Hepatocyte (in vitro differentiated cells): ENCODE measurements at places on chromosomes 11 and 22.
A peak's percentile ranks its signal among the peaks of the same experiment; 100 is the strongest.

DNA sequence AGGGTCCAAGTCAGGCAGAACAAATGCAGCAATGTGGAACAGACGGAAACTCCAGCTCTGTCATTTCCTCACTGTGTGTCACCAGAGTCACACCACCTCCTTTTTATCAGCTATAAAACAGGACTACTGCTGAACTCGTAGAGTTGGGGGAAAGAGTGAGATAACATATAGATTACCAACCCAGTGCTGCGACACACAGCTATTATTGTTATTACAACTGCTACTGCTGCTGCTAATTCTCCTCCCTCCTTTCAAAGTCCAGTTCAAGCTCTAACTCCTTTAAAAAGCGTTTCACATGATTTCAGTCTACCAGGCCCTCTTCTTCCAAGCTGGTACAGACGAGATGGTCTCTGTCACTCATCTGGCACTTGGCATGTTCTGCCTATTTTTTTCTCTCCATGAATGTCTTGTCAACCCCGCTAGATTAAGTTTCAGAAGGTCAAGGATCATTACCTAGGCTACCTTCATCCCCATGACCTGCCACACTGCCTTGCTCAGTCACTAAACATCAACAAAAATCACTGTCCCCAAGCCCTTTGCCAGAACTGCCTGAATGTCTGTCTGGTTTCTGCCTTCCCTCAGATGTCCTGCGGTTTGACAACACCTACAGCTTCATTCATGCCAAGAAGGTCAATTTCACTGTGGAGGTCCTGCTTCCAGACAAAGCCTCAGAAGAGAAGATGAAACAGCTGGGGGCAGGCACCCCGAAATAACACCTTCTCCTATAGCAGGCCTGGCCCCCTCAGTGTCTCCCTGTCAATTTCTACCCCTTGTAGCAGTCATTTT, 3.7 kb upstream of the MTFP1 start:
- DNase-seq = peak; percentile 70

DNA sequence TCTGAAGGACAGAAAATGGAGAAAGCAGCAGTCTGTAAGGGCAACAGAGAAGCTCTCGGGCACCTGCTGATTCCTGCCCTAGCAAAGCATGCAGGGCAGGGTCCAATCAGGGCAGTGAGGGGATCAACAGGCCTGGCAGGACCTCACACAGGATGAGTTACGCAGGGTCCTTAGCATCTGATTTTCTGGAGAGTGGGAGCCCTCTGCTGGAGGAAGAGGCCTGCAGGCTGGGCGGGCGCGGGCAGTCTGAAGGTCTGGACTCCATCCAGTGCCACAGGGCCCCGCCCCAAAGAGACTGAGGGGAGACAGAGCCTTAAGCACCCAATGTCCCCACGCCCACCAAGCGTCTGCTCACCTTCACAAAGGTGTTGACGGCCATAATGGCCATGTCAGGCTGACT, 28.9 kb downstream of the AP1B1 start:
- DNase-seq = peak; percentile 75

- DNase-seq = no peak
These were observed 59.3 kb downstream of the EHF start for GRCh38 chr11:34680206-34680605.

- DNase-seq = no peak
These were observed 265.8 kb downstream of the TTC28 start for GRCh38 chr22:28413612-28414399.

DNA sequence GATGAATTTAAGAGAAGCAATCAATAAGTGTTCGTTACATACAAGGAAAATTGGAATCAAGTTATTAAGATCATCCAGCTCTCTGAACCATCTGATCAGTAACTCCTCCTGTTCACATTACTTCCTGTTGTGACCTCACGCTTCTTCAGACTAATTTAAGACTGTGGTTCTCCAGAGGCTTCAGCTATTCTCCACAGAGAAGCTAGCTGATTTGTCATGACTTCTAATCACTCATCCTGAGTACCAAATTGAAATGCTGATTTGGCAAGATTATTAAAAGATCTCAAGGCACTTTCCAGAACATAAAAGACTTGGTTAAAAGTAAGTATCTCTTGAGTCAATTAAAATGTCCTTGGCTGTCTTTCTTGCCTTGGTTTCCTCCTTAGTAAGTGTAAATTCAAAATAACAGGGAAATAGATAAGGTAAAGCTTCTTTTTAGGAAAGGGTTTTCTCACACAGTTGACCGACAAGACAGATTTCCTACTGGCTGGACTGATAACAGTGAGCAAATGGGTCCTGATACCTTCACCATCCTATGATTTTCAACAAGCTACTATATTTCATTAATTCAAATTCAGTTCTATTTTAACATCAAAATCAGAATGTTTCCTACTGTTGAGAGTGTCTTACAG, 38.5 kb downstream of the GAB2 start:
- DNase-seq = no peak

DNA sequence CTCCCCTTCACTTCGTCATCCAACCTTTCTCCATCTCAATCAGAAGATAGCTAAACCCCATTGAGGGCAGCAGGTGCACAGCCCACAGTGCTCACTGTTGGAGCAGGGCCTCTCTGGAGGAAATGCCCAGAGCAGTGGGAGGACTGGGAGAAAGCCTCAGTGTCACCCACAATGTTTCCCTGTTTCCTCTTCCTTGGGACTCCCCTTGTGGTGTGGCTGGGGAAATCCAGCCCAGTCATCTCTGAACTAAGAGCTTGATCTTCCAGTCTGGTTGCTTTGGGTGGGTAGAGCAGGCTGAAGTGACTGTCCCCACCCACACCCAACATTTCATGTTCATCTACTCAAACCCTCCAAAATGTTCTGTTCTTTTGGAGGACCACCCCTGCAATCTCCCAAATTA, 29.8 kb upstream of the EED start:
- DNase-seq = no peak

DNA sequence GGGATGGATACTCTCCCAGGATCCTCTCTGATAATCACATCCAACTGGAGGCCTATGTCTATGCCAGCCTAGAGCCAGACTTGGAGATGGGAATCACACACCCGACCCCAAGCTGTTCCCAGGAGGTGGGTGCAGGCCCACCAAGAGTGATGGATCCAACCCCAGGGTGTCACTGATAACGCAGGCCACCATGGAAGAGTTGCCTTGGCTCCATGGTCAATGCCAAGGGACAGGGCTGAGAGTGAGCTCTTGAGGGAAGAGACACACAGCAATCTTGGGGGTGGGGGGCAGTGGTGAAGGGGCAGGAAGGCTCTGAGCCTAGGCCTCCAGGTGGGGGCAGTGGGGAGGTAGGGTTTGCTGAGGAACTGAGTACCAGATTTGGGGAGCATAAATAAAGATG, 16.9 kb downstream of the TUB start:
- DNase-seq = no peak

DNA sequence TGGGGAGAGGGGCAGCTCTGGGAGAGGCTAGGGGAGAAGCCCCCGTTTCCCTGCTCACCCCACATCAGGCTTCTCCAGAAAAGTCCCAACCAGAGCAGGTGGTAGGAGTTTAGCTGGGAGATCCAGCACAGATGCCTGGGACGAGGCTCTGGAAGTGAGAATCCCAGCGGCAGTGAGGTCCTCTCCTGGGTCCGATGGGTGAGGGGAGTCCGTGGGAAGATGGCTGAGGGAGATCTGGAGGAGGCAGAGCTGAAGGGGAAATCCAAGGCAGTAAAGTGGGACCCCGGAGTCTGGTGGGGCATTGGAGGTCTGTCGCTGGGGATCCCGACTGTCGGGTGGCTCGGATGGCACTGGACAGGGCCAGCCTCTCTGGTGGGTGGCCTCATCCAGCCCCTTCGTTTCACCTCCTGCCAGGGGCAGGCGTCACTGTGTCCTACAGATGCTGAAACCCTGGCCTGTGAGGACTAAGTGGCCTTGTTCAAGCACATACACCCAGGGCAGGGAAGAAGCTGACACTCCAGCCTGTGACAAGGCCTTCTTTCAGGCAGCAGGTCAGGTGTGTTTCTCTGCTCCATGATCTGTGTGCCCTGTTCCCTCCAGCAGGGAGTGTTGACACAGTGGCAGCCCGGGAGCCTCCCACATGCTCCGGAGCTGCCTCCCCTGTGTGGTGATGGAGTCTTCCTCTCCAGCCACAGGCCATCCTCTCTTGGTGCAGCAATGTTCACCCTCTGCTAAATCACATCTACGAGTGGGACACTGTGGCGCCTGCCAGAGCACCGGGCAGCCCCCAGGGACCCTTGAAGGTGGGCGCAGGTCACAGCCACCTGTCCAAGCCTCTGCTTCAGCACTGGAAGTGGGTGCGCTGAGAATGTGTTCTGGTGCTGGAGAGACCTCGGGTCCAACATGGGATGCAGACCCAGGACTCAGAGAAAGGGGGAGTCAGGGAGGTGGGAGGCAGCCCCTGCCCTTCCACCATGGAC, 850.8 kb downstream of the BRD1 start:
- no peak for DNase-seq

DNA sequence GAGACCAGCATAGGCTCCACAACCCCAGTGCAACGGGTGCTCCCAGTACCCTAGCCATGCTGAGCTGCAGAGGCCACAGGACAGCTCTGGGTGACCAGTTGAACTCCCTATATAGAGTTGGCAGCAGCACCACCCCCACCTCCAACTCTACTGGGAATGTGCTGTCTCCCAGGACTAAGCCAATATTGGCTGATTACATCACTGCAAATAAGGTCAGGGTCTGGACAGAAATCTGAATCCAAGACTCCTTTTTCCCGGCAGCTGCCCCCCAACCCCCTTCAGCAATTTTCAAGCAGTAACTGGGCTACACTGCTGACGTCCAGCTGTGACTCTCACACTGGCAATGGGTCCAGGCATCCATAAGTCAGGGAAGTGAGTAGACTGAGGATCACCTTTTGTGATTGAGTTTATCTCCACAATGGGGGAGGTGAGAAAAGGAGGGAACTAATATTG, at the start of gene HPX:
TSS of gene HPX (minus strand) at position 82 of the 453 bp plus-strand sequence. CDS start at position 58, 24 bp downstream.
- no peak for DNase-seq

- no peak for DNase-seq
These were observed 5.3 kb upstream of the TYMP start for GRCh38 chr22:50535113-50535512.

DNA sequence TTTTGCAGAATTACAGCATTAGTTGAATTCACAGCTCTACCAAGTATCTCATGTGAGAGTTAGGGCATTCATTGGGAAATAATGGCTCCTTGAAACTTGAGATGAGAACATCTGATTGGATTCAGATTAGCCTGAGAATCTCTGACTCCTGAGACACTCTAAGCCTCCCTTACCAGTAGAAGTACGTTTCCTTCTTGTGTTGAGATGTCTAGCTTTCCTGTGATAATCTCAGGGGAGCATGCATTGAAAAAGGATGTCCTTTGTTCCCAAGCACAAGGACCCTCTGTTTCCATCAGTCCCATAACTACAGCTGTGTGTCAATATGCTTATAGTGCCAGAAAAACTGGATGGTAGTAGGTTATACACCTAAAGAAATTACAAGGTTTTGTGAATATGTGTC, 35.2 kb upstream of the RDX start:
- DNase-seq = no peak

GRCh38 chr11:23554002-23554401, 693.7 kb upstream of the CCDC179 start:
- DNase-seq = no peak

- DNase-seq = no peak
These were observed 23.1 kb upstream of the RPS3 start for GRCh38 chr11:75376175-75376574.

DNA sequence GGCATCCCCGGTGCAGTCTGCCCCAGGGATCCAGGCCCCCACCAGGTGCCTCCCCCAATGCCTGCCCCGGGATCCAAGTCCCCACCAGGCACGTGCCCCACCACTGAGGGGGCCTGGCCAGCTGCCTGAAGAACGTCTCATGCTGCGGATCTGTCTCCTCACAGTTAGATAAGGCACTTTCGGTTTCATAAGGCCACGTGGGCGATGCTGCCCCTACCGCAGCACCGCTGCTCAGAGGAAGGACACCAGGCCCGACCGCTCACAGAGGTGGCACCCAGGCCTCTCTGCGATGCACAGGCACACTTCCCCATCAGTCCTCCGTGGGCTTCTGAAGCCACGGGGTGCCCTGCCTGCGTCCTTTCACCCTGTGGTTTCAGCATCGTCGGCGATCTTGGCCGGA, 68.1 kb upstream of the BID start:
- no peak for DNase-seq

GRCh38 chr11:73478737-73479347, 102.6 kb downstream of the RELT start:
- peak; percentile 28 for DNase-seq

- no peak for DNase-seq
These were observed 98.3 kb downstream of the ARHGAP42 start for GRCh38 chr11:100785148-100785983.

DNA sequence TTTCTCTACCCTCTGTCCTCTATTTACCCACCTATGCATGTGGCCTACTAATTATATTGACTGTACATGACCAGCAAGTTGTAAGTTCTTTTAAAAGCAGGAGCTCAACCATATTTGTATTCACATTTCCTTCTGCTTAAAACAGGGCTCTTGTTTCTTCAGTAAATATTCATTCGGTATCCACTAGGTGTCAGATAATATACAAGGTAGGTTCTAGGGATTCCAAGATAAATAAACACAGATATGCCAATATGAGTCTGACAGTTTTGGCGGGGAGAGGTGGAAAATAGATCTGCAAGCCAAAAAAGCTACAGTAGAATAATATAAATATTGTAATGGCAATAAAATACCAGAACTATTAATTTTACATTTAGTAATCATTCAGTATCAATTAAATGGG, 15.3 kb upstream of the RAB30 start:
- DNase-seq = peak; percentile 12

- no peak for DNase-seq
These were observed 40.6 kb upstream of the DEUP1 start for GRCh38 chr11:93289782-93290463.

- no peak for DNase-seq
These were observed 587.7 kb downstream of the OPCML start for GRCh38 chr11:132944569-132944944.

DNA sequence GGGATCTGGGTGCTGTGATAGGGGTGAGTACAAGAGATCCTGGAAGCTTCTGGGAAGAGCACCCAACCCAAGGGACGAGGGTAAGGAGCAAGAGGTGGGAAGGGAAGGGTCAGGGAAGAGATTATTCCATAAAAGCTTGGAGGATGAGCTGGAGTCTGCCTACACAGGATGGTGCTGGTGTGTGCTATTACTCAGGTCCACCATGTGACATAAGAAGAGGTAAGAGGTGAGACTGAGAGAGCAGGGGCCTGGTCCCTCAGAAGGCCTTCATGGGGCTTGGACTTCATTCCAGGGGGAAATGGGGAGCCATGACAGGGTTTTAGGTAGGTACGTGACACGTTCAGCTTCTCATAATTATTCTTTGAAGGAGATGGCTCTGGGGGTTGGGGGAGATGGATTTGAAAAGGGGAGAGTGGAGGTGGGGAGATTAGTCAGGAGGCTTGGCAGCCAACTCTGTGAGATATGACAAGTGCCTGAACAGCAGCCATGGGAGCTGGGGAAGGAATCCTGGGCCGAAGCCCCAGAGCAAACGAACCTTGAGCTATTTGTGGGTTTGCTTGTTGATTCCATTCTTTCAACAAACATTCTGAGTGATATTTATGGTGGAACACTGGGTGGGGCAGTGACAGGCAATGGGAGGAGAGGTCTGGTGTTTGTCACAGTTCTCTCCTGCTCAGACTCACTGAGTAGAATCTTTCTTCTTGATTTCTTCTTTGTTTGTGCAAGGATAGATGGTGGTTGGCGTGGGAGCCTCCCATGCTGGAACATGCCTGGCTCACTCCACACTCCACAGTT, 11.2 kb upstream of the NCAM1 start:
- no peak for DNase-seq
